CD4-positive, alpha-beta T cell treated with Interleukin-4 for 1 hour (primary cell): ENCODE measurements at places on chromosomes 2 and 18.
A peak's percentile ranks its signal among the peaks of the same experiment; 100 is the strongest.

- DNase-seq: no peak
Measured at GRCh38 chr2:21228041-21228895, 104.5 kb downstream of the TDRD15 start.

- DNase-seq: peak; percentile 4
Measured at GRCh38 chr2:9424447-9425164, 1.2 kb downstream of the CPSF3 start.

- no peak for DNase-seq
Measured at GRCh38 chr2:165687426-165688002, 106.5 kb downstream of the GALNT3 start.

DNA sequence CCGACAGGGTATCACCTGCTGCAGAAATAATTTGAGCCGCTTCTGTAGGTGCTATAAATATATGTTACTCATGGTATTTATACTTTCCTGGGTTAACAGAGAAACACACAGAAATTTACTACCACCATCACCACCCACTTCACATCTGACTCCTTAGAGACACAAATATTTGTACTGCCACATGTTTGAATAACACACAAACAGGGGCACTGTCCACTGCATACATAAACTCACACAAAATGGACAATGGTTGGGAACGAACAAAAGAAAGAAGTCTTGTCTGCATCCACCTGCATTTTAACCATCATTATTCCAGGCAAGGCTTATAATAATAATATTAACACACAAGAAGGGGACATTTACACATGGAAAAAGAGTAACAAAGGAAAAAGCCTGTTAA lies 24.0 kb downstream of the IMMT start:
- DNase-seq: no peak

GRCh38 chr2:61434314-61434713 lies 36.6 kb downstream of the USP34 start:
- no peak for DNase-seq

DNA sequence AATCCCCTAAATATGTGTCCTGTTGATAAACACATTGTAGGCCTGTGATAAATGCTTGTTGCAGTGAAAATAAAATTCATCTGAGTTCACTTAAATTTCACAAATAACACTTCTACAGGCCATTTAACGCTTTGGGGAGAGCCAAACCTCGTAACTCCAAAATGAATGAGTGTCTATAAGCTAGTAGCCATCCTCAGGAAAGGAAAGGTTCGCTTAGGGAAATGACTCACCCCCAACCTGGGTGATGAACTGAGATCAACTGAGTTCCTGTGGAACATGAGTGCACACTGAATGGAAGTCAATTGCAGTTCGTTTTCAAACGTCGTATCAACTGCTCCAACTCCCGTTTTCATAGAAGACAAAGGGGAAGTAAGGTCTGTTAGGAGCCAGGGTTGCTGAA lies 527.6 kb upstream of the ID2 start:
- DNase-seq: no peak

- DNase-seq: no peak
Measured at GRCh38 chr18:40414155-40414754, 1540.8 kb upstream of the PIK3C3 start.

GRCh38 chr18:74635224-74635975 lies 37.7 kb downstream of the ZNF407 start:
- DNase-seq: no peak

DNA sequence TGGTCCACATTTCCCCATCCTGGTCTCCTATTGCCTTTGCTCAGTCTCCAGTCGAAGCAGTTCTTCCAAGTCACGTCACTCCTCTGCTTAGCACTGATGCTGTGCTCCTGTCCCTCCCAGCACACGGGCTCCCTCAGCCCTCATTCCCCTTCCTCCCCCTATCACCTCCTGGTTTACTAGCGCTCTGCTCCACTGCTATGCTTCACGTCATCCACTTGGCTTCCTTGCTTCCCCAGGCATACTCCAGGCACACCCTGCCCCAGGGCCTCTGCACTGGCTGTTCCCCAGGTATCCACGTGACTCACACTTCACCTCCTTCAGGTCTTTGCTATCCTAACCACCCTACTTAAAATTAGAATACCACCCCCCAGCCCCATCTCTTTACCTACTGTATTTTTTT lies 269.3 kb downstream of the GLI2 start:
- DNase-seq: no peak

DNA sequence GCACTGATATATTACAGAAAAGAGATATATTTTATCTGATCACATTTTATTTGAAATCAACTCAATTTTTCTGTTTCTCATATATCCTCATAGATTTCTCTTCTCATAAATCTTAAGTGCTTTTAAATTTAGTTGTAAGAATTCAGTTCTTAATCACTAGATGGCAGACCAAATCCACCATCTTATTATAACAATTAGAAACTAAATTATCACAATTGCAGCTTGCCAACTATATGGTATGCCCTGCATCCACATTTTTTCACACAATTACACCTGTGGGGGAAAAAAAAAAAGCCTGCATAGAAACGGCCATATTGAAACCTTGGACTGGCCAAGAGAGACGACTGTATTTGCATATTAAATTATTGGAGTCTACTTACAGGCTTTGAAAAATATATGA lies 64.4 kb downstream of the COL5A2 start:
- no peak for DNase-seq

GRCh38 chr2:86274918-86275275 lies 62.5 kb downstream of the REEP1 start:
- no peak for DNase-seq

- no peak for DNase-seq
Measured at GRCh38 chr2:5315512-5315911, 376.7 kb upstream of the SOX11 start.

DNA sequence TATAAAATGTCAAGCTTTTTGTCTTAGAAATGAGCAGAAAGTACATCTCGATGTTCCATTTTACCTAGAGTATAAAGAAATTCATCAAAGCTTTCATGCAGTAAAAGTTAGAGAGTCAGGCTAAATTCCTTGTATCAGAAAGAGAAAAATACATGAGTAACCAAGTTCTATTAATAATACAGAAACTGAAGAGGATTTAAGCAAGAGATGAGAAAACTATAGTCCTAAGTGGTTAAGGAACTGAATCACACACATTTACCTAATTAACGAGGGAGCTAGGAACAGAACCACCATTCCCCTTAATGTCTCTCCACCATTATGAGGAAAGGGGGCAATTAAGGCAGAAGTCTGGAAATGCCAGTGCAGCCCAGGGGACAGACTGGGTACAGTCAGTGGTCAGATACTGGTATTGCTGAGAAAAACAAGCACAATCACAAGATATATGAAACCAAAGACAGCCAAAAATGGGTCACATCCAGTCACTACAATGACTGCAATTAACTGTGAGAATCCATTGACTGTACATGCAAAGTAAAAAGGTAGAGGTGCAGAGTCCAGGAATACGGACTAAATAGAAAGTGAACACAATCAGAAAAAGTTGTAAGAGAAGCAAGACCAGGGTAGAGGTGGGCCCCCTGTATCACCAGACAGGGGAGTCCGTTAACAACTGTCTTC lies 23.9 kb downstream of the MAP4K3 start:
- no peak for DNase-seq

DNA sequence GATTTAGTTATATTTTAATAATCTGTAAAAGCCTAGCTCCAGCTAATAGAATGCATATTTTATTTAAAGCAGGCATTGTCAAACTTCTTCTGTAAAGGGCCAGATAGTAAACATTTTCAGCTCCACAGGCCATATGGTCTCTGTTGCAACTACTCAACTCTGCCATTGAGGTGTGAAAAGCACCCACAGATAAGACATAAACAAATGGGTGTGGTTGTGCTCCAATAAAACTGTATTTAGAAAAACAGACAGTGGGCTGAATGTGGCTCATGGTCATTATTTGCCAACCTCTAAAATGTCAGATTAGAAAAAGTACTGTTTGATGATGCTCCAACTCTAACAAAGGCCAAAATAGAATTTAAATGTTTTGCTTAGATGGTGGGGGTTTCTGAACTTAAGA lies 519.9 kb downstream of the RNF144A start:
- peak; percentile 33 for DNase-seq

- peak; percentile 76 for DNase-seq
Measured at GRCh38 chr2:236512902-236513435, 56.7 kb upstream of the ACKR3 start.

- DNase-seq: no peak
Measured at GRCh38 chr18:49619801-49620200, 57.9 kb downstream of the LIPG start.

DNA sequence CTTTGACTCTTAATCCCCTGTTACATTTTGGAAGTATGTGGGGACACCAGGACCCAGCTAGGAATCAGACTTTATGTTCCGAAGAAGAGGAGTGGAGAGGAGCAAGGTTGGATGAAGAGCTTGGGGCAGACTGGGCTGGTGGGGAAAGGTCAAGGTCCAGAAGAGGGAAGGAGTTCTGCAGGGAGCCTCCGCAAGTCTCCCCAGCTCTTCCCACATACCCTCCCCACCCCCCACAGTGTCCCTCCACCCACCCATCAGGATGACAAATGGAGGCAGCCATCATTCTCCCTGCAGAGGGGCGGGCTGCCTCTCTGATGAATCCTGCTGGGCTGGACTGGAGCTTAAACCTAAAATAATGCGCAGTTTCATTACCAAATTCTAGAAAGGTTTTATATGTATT lies 77.2 kb downstream of the ACKR3 start:
- no peak for DNase-seq

- no peak for DNase-seq
Measured at GRCh38 chr18:39840856-39841481, 2114.1 kb upstream of the PIK3C3 start.

GRCh38 chr2:47070155-47070919 lies 84.8 kb downstream of the STPG4 start:
- no peak for DNase-seq
